ENCODE measurements at places on chromosomes 6 and 20.

DNA sequence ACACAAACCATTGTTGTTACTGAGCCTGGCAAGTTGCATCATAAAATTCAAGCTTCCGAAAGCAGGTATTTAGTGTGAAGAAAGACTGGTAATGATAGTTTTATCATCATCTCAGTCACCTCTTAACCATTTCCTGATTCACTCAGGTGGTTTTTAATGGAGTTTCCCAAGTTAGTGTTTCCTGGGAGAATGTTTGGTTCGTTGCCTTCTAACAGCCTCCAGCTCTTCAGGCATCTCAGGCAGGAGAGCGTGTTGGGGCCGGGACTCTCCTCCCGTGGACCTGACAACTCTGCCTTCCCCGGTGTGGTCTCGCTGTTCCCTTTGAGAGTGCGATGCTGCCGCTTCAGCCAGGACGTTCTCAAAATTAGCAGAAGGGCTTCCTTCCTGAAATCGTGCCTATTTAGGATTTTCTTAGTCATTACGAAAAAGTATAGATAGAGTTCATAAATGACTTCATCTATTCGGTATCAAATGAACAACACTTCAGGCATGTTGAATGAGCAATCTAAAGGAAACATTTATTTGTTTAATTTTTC, 105.0 kb upstream of the QKI start:
- DNase-seq: no peak

GRCh38 chr6:106745824-106746582, 116.6 kb downstream of the QRSL1 start:
- DNase-seq: no peak

DNA sequence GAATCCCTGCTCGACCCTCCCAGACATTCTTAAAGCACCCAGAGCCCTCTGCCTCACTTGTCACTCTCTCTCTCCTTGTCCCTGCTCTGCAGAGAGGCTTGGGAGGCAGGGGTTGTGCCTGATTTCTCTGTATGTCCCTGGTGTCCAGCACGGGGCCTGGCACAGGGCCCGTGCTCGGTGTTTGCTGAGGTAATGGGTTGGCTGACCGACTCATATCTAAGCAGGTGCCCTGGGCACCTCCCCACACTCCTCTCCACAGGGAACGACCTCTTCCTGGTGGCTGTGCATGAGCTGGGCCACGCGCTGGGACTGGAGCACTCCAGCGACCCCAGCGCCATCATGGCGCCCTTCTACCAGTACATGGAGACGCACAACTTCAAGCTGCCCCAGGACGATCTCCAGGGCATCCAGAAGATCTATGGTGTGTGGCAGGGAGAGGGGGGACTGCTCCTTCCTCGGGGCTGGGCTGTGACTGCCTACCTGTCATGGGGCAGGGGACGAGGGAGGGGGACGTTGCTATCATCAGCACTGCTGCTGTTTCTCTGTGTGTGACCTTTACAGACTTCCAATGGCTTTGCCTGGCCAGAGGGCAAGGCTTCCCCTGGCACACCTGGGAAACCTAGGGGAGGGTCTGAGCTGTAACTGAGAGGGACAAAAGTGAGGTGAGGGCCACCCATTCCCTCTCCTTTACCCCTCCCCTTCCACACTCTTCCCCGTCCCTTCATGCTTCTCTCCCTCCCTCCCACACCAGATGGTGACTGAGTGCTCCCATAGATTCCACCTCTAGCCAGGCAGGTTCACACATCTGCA, 14.2 kb downstream of the MMP24OS start:
- DNase-seq: no peak

DNA sequence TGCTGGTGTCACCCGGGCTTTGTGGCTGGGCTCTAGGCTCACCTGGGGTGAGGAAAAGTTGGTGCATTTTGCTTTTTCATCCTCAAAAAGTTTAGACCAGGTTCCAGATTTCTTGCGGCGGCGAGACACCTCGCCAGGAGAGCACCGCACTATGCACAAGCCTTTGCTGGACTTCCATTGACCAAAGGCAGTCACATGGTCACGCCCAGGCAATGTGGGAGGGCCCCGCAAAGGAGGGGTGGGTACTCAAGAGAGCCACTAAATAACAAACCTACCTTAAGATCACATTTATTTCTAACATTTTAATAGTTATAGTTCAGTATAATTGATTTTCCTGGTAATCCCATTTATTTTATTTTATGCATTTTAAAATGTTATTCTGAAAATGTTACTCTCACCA, 3.0 kb upstream of the KIF16B start:
- no peak for DNase-seq

- no peak for DNase-seq
Measured at GRCh38 chr6:119627908-119628669, 278.5 kb upstream of the MAN1A1 start.

GRCh38 chr20:63648190-63648589, 5.0 kb downstream of the STMN3 start:
- DNase-seq: no peak

- DNase-seq: no peak
Measured at GRCh38 chr6:35668744-35669450, 19.8 kb downstream of the FKBP5 start.

GRCh38 chr6:109722564-109723254, 31.6 kb downstream of the FIG4 start:
- DNase-seq: no peak

GRCh38 chr6:111610548-111611172, 5.0 kb upstream of the TRAF3IP2 start:
- DNase-seq: no peak

DNA sequence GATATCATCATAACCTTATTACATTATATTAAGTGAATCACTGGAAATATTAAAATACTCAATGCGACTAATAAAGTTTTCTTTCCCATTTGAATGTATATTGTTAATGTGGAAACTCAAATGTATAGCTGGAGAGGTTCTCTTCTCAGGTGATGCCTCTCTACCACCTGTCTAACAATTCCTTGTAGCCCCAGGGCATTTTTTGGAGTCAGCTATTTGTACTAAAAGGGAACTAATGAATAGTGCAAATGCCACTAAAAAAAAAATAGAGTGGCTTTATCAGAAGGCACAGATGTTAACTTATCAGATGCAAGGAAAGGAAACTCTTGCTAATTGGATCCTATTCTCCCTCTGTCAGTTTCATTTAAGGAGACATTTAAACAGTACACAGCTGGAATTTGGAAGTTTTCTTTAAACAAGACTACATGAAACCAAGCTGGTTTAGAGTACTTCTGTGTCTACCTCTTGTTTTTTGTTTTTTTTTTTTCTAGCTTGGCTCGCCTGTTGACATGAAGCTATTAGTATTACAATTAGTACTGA, 897.0 kb upstream of the SLC35B3 start:
- no peak for DNase-seq

DNA sequence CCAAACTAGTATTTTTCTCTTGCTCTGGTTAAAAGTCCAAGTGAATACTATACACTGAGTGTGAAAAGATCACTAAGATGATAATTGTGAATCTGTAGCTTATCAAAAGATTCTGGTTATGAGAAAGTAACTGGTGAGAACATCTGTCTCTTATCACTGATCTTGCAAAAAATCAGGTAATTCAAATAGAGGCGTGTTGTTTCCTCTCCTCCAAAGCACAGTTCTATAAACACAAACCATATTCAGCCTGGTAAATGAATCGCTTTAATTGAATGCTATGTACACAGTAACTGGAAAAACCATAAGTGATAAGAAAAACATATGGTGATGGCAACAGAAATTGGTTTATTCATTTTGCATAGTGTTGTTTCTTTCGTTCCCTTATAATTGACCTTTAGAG, 161.0 kb downstream of the RALGAPA2 start:
- no peak for DNase-seq

- no peak for DNase-seq
Measured at GRCh38 chr6:74259981-74260380, 564.0 kb downstream of the CD109 start.

DNA sequence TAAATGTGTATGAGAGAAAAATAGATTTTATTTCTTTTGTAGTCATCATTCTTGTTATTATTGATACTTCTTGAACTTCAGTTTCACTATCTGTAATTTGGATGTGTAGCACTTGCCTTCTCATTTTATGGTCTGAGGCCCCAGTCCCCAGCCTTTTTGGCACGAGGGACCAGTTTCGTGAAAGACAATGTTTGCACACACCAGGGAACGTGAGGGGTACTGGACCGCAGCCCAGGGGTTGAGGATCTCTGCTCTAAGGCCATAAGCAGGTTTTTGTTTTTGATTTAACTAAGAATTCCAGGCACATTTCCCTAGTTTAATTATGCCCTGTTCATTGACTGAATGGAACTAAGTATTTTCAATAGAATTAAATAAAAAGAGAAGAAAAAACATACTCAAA, 261.5 kb downstream of the BMP2 start:
- DNase-seq: no peak

- no peak for DNase-seq
Measured at GRCh38 chr6:31966997-31967925, 4.7 kb downstream of the DXO start.

DNA sequence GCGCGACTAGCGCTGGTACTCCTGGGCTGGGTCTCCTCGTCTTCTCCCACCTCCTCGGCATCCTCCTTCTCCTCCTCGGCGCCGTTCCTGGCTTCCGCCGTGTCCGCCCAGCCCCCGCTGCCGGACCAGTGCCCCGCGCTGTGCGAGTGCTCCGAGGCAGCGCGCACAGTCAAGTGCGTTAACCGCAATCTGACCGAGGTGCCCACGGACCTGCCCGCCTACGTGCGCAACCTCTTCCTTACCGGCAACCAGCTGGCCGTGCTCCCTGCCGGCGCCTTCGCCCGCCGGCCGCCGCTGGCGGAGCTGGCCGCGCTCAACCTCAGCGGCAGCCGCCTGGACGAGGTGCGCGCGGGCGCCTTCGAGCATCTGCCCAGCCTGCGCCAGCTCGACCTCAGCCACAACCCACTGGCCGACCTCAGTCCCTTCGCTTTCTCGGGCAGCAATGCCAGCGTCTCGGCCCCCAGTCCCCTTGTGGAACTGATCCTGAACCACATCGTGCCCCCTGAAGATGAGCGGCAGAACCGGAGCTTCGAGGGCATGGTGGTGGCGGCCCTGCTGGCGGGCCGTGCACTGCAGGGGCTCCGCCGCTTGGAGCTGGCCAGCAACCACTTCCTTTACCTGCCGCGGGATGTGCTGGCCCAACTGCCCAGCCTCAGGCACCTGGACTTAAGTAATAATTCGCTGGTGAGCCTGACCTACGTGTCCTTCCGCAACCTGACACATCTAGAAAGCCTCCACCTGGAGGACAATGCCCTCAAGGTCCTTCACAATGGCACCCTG, 1.6 kb downstream of the TPBG start:
- DNase-seq: no peak

- DNase-seq: no peak
Measured at GRCh38 chr20:1622450-1622849, 2.6 kb upstream of the SIRPB1 start.

- no peak for DNase-seq
Measured at GRCh38 chr20:7798176-7798575, 142.1 kb downstream of the HAO1 start.

DNA sequence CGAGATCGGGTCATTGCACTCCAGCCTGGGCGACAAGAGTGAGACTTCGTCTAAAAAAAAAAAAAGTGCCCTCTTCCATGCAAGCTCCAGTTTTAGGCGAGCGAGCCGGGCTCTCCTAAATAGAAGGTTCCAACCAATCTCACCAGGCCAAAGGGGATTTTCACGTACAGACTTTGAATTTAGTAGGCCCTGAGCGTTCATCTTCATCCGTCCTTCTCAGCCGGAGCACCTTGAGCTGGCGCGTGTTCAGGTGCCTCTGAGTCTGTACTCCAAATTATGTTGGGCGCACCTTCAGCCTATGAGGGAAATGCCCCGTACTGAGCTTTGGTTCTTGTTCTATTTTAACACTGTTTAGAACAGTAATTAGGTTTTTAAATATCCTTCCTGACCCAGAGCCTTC, 817 bp upstream of the TAP2 start:
- no peak for DNase-seq

- DNase-seq: no peak
Measured at GRCh38 chr6:27209659-27210269, 37.7 kb upstream of the PRSS16 start.

- no peak for DNase-seq
Measured at GRCh38 chr20:54267483-54268003, 59.7 kb downstream of the PFDN4 start.

- no peak for DNase-seq
Measured at GRCh38 chr6:5942591-5942990, 64.1 kb downstream of the NRN1 start.

DNA sequence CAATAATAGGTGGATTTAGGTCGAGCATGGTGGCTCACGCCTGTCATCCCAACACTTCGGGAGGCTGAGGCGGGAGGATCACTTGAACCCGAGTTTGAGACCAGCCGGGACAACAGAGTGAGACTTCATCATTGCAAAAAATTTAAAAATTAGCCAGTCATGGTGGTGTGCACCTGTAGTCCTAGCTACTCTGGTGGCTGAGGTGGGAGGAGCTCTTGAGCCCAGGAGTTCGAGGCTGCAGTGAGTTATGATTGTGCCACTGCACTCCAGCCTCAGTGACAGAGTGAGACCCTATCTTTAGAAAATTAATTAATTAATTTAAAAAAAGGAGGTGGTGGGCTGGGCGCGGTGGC, 13.4 kb upstream of the C20orf203 start:
- DNase-seq: no peak

DNA sequence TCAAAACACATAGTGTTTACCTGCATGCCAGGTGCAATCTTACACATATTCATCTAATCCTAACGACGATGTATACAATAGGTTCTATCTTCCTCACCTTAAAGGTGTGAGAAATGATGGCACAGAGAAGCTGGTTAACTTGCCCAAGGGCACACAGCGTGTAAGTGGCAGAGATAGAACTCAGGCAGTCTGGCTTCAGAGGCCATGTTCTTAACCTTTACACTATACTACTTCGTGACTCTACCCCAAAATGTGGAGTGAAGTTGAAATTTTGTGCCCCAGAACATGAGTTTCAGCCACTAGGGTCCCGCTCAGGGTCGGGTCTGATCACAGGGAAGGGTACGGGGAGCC, 584 bp downstream of the VPS52 start:
- DNase-seq: no peak

GRCh38 chr6:45697605-45698004, 318.1 kb downstream of the CLIC5 start:
- DNase-seq: no peak

- no peak for DNase-seq
Measured at GRCh38 chr20:11965602-11966001, 47.9 kb downstream of the BTBD3 start.

DNA sequence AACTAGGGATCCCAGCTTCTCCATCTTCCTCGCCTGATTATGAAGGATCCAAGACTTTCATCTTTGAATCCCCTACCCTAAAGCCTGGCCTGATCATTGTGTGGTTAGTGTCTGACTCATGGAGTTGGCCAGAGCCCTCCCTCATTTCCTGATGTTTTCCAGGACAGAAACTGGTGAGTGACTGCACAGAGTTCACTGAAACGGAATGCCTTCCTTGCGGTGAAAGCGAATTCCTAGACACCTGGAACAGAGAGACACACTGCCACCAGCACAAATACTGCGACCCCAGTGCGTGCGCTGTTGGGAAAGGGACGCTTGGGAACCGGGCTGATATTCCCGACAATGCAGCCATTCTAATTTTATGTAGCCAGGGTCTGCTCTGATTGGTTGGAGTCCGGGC, 4.0 kb downstream of the CD40 start:
- no peak for DNase-seq

- no peak for DNase-seq
Measured at GRCh38 chr6:1832844-1833787, 223.4 kb downstream of the FOXC1 start.

Data from substantia nigra (tissue), 51 donors.